NCI-H1436 treated with DMSO at 0.1 percent for 48 hours (cell line): ENCODE measurements at places on chromosomes 4 and X.

GRCh38 chrX:9724711-9725110 is 40.9 kb downstream of the GPR143 start:
- DNase-seq: no peak

GRCh38 chr4:39279416-39279815 is 86.7 kb downstream of the RFC1 start:
- no peak for DNase-seq

DNA sequence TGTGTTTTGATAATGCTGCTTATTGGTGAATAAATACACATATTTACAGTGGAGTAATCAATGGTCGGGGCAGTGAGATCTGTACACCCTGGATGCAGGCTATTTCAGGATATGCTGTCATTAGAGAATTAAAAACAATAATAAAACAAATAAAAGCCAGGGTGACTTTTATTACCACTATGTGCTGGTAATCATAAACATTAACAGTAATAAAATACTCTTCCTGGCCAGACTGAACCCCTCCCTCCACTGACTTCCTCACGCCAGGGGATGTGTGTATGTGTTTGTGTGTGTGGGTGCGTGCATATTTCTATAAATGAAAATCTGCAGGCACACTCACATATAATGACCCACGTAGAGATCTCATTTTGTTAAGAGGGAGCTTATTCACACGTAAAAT is 98.0 kb upstream of the MAP9 start:
- no peak for DNase-seq

- no peak for DNase-seq
These were observed 76.5 kb upstream of the BOD1L1 start for GRCh38 chr4:13704035-13704434.

DNA sequence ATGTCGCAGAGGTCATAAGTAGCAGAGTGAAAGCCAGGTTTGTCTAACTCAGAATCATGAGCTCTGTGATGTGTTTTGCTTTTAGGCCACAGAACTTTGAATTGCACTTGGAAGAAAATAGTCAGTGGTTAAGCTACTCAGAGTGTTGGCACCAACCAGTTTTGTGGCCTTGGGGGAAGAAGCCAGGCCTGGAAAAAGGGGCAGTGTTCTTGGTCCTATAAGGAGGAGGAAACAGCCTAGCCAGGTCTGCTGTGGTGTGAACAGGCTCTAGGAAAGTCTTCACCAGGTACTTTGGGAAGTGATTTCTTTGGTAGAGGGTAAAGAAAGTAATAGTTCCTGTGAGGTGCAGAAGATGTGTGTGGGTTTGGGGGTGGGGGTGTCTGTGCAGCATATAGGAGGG is 49.2 kb downstream of the FHIP1A start:
- DNase-seq: no peak

DNA sequence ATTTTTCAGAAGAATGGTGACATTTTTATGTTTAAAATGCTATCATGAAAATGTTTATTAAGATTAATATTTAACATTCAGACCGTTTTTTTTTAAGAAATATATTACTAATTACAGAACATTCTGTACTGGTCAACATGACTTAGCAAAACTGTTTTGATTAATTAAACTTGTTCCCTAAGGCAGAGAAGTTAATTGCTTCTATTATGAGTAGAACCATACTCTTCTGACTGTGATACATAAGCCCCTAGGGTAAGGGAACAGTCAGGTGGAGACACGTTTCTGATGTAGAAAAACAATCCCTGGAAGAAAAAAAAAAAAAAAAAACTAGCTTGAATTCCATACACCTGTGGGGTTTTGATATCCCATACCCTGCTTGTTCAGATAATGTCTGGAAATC is 97.4 kb downstream of the GPM6A start:
- DNase-seq: no peak

DNA sequence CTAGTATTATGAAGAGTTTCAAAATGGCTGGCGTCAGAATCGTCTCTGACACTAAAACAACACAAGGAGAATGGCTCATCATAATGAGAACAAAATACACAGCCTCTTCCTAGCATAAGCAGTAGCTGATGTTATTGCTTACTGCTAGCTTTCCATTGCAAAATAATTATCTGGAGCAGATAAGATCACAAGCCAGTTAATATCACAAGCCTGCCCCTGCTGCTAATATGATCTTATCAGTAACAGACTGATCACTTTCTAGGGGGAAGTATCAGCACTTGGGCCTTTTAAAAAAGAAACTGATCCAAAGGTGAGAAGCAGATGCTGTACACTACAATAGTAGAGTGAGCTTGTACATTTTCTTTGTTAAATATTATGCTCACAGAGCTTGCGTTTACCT is 554.8 kb upstream of the PABPC4L start:
- DNase-seq: no peak

- no peak for DNase-seq
These were observed 26.4 kb upstream of the HPGDS start for GRCh38 chr4:94369046-94369445.

DNA sequence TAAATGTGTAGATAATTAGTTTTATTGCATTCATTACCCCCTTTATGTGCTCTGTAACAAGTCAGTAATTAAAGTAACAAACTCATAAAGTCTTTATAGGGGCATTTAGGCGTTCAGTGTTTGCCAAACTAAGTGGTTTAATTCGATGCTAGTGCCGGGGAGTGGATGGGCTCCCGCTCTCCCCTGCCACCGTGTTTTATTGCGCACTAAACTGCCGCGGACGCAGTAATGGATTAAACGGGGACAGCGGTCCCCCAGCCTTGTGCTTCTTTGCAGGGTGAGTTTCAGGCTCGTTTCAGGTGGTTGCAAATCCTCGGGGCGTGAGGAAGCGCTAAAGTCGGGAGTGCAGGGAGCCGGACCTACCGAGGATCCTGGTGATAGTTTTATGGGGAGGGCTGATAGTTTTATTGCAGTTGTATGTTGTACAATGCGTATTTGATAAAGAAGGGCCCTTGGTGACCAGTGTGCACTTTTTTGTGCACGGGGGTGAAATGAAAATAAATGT is 1.6 kb upstream of the PHOX2B start:
- DNase-seq: no peak

DNA sequence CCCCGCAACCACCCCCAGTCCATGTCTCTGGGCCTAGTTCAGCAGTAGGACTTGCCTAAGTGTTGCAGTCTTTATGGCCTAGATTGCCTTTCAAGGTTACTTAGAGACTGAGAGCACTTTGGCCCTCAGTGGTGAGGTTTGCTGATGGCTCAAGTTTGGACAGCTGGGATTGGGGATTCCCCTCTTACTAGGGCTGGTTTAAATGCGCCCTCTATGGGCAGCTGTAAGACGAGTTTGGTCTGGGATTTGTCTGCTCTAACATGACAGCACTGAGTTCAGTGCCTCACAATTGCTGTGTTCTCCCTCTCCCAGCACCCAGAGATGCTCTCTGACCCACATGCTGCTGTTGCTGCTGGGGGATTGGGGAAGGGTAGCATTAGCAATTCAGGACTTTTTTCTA is 23.1 kb downstream of the DACH2 start:
- DNase-seq: no peak

DNA sequence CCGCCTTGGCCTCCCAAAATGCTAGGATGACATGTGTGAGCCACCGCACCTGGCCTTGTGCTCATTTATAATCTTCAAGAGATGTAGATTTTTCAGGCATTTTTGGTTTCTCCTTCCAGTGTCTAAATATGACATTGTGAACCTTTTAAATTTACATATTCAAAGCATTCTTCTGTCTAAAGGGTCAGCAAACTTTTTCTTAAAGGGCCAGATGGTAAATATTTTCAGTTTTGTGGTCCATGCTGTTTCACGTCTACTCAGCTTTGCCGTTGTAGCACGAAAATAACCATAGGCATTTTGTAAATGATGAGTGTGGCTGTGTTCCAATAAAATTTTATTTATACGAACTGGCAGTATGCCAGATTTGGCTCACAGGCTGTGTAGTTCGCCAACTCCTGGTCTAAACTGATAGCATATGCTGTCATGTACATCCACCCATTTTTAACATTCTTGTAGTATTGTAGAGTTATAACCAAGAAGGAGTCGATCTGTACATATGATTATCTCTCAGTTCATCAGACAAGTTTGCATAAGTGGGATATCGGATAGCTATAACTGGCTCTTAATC is 12.7 kb upstream of the GCNA start:
- DNase-seq: no peak

DNA sequence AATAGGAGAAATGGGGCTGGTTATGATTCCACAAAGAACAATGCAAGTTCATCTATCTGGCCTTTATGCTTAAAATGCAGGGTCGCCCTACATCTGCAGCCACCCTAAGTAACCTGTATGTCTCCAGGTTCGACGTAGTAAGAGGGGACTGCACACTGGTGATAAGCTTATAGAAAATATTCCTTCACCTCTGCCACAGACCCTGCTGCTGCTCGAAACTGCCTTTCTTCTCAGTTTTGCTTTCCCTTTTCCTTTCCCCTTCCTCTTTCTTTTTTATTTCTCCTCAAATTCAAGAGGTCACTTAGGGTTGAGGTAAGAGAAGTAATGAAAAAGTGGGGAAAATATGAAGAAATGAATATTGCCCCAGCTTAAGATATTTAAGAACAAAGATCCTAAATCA is 123.5 kb downstream of the DCHS2 start:
- no peak for DNase-seq

- no peak for DNase-seq
These were observed 47.9 kb upstream of the LINC00632 start for GRCh38 chrX:140661643-140662042.

GRCh38 chrX:39814391-39814790 is 283.4 kb downstream of the BCOR start:
- peak; percentile 4 for DNase-seq

DNA sequence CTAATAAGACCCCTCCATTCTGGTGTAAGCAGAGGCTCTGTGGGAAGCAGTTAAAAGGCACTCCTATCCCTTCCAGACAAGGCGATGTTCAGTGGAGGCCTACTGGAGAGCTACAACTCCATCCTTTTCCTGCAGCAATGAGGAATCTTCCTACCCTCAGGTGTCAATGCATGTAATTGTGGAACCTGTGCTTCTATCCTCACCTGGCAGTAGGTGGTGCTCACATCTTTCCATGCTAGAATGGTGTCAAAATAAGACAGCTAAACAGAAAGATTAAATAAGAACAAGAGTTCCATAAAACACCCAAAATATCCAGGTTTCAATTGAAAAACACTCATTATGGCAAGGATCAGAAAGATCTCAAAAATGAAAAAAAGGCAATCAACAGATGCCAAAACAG is 224.6 kb downstream of the IL15 start:
- no peak for DNase-seq

DNA sequence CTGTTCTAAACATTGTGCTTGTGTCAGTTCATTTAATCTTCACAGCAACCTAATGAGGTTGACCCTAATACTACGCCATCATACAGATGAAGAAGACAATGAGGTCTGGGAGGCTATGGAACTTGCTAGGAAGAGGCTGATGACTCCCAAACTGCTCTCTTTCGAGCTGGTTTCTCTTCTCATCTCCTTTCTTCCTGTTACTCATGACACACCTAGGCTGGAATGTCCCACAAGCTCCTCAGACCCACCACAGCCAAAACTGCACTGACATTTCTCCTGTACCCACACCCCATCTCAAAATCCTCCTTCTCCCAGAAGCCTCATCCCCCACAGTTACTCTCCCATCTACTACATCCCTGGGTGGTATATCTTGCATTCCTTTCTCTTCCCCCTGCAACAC is 27.4 kb upstream of the PJA1 start:
- no peak for DNase-seq

DNA sequence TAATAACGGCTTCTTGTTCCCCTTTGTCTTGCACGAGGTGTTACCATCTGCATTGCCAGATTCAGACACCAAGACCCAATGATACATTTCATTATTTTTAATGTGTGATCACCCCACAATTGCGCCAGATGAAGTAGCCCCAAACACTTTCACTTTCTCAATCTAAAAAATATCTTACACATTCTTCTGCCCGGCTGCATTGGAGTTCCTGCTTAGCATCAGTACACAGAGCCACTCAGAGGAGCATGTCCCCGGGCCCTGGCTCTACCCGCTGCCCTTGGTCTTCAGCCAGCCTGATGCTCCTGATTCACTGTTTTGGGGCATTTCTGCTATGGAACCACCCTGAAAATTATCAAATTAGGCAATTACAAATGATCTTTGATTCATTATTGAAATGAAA is 66.0 kb upstream of the TENM3 start:
- DNase-seq: no peak

DNA sequence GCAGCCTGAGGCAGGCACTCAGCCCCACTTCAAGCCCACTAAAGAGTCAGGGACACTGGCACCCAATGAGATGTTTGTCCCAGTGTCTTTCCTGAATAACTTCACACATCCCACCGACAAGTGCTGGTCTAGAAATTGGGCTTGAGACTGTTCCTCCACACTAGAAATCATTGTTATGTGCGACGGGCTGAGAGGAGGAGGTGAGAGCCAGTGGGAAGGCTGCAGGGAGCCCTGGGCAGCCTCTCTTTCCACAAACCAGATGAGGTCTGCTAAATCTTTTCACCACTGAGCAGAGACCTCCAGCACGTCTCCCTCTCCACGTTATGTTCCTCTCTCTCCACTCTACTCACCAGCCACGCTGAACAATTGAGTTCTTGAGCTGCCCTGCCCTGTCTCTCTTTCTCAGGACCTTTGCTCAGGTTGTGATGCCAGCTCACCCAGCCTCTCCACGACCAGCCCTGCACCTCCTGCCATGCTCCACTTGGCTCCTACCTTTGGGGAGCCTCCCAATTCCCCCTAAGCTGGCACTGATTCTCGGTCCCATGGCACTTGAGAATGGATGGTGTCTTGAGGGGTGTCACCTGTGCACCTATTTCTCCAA is 8.4 kb downstream of the SCD5 start:
- no peak for DNase-seq

- no peak for DNase-seq
These were observed 300.9 kb downstream of the BCOR start for GRCh38 chrX:39796856-39797255.

GRCh38 chrX:153445856-153446635 is at the start of gene TREX2:
Gene TREX2, minus strand, starts transcription at chrX:153446056. Its CDS starts 626 bp downstream, at chrX:153445430.
- DNase-seq: no peak

DNA sequence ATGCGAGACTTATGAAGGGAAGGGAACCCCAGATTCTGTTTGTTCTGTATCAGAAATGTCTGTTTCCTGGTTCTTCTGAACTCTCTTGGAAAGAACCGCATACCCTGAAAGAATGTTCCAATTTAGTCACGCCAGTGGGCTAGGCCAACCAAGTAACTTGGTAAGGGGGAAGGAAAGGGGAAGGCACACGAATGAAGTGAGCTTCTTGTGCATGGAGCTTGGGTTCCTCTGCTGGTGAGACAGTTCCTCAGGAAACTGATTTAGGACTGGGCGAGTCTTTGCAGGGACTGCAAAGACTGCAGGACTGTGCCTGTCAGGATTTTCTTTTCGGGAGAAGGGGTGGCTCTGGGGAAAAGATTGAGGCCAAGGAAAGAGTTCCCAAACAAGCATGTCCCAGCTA is 35.6 kb downstream of the FRMPD3 start:
- DNase-seq: no peak

DNA sequence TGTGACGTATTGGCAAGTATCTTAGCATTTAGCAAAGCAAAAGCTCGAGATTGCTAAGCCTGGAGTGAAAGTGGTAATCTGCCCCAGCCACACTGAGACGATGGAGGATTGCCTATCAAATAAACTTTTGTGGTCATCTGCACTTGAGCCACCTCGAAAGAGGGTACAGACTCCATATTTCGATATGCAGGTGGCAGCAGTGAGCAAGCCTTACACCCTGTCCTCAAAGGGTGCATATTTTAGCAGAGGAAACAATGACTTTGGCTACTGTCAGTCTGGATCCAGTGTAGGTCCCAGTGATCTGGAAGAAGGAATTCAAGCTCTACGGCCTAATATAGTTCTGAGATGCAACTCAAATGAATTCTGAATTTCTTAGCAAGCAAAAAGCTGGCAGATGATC is 153.9 kb downstream of the ATG4A start:
- no peak for DNase-seq

GRCh38 chr4:5942947-5943346 is 50.1 kb upstream of the CRMP1 start:
- DNase-seq: no peak
